Activated naive CD4-positive, alpha-beta T cell treated with Interleukin-2 at 50 U/mL for 16 hours (primary cell): ENCODE measurements at places on chromosomes 5 and 9.

GRCh38 chr9:12777121-12778022 is 2.6 kb downstream of the LURAP1L start:
- no peak for DNase-seq

- DNase-seq: no peak
These were observed 80.4 kb downstream of the TEK start for GRCh38 chr9:27189426-27189825.

- no peak for DNase-seq
These were observed 90.7 kb upstream of the DHFR start for GRCh38 chr5:80745490-80745889.

DNA sequence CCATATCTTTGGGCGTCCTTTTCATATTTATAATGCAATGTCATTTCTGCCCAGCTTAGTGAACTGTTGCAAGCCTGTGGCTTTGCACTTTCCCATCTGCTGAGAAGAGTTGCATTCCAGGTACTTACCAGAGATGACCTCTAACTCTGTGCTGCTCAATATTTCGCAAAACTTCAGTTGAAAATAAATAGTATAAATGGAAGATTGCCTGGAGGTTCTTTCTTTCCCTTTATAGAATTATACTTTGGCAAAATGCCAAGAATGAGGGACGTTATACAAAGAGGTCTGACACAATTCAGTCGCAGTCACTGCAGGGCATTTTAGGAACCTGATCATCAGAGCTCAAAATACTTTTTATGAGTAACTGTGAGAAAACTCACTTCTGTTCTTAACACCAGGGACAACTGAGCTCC is 18.9 kb upstream of the VLDLR start:
- DNase-seq: no peak

GRCh38 chr5:158383486-158383885 is 524.5 kb upstream of the CLINT1 start:
- DNase-seq: no peak

DNA sequence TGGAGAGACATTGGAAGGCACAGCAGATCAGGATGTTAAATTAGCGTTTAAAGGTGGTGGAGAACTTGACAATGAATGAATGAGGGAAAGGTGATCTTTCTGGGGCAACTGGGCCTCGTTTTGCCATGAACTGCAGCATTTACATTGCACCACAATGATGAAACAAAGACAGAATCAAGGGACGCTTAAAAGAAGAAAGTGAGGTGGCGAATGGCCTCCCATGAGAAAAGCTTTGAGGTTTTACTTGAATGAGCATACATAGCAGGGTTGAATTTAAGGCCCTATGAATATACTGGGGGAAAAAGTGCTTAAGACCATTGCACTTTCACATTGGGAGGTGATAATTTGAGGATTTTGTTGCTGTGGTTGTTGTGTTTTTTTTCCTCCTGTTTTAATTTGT is 476.4 kb downstream of the ISL1 start:
- DNase-seq: no peak

DNA sequence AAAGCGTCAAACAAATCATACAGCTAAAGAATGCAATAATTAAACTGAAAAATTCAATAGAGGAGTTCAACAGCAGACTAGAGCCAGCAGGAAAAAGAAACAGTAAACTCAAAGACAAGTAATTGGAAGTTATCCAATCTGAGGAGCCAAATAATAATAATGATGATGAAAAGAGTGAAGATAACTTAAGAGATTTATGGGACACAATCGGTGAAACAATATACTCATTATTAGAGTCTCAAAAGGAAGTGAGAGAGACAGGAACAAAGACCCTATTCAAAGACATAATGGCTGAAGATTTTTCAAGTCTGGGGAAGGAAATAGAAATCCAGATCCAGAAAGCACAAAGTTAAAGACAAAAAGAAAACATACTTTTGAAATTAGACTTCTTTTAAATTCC is 263.9 kb upstream of the NR4A3 start:
- DNase-seq: no peak

DNA sequence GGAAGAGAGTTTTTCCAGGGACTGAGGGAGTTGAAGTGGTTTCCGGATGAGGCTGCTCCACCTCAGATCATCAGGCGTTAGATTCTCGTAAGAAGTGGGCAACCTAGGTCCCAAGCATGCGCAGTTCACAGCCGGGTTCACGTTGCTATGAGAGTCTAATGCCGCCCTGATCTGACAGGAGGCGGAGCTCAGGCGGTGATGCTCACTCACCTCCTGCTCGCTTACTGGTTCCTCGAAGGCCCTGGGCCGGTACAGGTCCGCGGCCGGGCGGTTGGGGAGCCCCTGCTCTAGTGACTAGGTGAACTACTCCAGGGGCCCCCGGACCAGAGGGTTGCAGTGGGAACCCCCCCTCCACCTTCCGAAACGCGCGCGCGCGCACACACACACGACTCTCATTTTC is 997 bp upstream of the RNF130 start:
- no peak for DNase-seq

- no peak for DNase-seq
These were observed 34.2 kb upstream of the MYOT start for GRCh38 chr5:137833463-137833862.

GRCh38 chr5:125012727-125013451 is 266.4 kb upstream of the ZNF608 start:
- DNase-seq: no peak

DNA sequence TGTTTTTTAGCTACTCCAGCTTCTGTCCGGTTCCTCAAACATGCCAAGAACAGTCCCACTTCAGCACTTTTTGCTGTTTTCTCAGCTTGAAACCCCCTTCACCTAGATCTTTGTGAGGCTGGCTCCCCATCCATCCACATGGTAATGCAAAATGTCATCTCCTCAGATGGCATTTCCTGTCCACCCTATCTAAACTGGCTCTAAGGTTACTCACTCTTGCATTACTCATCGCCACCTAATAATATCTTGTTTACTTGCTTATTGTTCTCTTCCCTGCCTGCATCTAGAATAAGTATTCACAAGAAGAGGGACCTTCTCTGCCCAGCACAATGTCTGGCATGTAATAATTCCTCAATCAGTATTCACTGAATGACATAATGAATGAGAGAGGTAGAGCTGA is 220.1 kb downstream of the FAM114A2 start:
- no peak for DNase-seq

- DNase-seq: no peak
These were observed 158.1 kb downstream of the FGF1 start for GRCh38 chr5:142527664-142528295.

GRCh38 chr9:79691496-79691895 is 119.7 kb downstream of the TLE4 start:
- no peak for DNase-seq

- no peak for DNase-seq
These were observed 34.5 kb downstream of the CREBRF start for GRCh38 chr5:173090639-173091038.

- no peak for DNase-seq
These were observed 184.6 kb upstream of the DMAC1 start for GRCh38 chr9:7984203-7984602.

GRCh38 chr9:123438821-123439220 is 82.8 kb downstream of the CRB2 start:
- DNase-seq: no peak

DNA sequence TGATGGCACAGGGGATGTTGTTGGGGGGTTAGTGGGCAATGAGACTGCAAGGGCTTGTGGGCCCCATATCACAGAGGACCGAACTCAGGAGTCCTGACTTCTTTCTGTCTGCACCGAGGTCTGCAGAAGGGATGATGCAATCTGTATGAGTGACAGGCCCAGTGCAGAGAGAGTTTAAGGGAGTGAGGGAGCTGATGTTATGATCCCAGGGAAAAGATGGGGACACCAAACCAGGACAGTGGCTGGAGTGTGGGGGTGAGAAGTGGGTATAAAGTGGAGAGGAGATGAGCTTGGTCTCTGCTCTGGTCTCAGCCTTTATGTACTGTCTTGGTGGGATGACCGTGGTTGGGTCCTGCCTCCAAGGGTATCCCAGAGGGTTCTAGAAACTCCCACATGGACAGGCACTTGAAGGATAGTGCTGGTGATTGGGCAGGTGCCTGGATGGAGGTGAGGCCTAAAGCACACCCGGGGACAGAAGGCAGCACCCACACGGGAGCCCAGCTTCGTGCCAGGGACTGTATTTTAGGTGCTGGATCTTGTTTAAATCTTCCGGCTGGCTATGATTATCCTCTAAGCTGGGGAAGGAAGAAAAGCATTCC is 21.9 kb downstream of the GSN start:
- no peak for DNase-seq

DNA sequence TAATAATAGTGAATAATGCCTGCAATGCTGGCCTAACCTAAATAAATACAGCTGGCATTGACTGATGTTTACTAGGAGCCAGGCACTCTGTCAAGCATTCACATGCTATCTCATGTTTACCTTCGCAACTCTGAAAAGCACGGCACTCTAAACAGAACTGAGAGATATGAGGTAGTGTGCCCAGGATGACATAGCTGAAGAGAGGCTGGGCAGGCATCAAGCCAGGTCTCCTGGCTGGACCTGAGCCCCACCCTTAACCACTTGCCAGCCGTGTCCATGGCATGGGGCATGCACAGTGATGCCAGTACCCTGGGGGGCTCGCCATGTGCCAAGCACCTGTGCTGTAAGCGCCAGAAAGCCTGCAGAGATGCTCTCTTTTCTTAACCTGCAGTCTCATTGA is 119.4 kb upstream of the MVB12B start:
- no peak for DNase-seq

- DNase-seq: no peak
These were observed 219.9 kb upstream of the NREP start for GRCh38 chr5:111976705-111977435.

GRCh38 chr9:35104586-35104985 is 1.7 kb upstream of the STOML2 start:
- DNase-seq: no peak

- DNase-seq: no peak
These were observed 28.0 kb downstream of the CDO1 start for GRCh38 chr5:115788440-115788839.

DNA sequence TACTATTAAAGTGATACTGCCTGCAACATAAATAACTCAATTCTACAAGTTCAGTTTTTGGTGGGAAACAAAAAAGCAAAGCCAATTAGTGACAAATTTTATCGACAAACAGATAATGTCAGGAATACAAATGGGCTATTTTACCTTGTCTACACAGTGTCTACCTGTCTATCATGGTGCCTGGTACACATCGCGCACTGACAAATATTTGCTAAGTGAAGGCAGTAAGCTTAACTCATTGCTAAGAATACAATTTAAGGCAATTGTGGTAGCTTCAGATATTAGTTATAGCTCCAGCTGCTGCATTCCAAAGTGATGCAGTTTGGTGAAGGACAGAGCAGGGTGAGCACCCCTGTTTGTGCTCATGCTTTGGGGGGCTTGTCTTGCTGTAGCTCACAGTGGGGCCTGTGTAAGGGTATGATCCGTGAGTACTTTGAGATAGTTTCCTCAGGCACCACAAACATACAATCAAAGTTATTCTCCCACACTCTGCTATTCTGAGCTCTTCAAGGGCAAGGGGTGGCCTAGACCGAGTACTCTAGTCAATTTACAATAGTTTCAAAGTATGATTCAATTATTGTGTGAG is 24.7 kb downstream of the ELL2 start:
- no peak for DNase-seq

GRCh38 chr9:120526534-120526933 is 53.4 kb downstream of the CDK5RAP2 start:
- DNase-seq: no peak

GRCh38 chr5:162683284-162683683 is 615.7 kb downstream of the GABRG2 start:
- no peak for DNase-seq

DNA sequence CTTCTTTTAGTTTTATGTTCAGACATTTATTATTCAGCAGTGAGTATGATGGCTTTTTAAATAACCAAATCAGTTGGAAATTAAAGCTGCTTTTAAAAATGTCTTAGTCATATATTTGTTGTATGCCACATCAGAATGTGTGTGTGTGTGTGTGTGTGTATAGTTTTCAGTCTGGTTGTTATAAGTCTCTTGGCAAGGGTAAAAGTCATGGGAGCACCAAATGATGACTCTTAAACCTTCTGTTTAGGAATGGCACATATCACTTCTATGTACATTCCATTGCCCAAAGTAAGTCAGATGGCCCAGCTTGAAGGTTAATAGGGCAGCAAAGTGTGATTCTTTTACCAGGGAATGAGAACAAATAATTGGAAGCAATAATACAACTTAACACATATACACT is 135.9 kb downstream of the RNF180 start:
- DNase-seq: no peak

- DNase-seq: no peak
These were observed 52.8 kb downstream of the WHRN start for GRCh38 chr9:114452219-114453165.

DNA sequence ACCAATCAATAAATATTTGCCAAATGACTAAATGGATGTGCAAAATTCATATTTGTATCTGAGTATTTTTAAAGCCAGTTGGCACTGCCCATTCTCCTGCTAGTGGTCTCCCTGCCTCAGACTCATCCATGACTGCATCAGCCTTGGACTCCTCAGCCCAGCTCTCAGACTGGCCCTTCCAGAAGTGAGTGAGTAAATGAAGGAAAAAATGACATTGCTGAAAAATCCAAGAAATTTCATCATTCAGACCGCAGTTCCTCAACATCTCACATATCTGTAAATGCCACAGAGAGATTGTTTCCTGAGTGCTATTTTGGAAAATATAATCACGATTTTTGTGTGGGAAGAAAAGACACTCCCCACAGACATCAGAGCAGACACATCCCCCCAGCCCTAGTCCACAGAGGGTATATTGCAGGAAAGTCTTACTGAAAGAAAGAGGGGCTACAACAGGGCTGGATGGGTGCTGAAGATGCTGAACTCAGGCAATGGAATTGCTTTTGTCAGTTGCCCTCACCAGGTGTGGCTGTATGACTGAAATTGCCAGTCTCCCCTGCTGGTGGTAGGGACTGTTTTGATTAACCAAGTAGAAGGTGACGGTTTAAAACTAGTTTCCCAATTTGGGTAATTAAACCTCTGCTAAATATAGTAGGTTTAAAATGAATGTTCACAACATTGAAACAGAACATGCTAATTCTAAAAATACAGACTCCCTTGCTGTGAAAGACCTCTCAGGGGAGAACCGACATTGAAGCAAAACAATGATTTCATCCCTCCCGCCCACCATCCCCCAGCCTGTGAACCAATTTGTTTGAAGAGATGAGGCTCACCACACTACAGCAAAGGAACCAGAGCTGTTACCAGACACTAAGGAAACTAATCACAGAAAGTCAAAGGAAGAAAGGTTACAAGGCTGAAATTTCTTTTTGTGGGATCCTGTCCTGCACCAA is 158.8 kb downstream of the DEPDC1B start:
- DNase-seq: no peak

DNA sequence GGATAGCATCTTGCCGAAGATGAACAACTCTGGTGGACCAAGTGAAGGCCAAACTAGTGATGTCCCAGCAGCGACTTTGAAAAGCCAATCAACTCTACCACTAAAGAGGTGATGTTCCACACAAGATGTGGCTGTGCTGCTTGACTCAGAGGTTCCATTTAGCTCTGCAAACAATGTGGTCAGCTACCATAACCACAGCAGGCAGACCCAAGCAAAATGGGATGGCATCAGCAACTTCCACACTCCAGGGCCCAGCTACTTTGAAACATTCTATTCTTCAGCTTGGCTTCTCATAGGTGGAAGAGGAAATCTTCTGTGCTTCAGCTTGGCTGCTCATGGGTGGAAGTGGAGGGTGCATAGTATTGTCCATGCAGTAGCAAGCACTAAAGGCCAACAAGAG is 70.5 kb downstream of the IRX2 start:
- DNase-seq: no peak

GRCh38 chr5:150052956-150053712 is 33.2 kb downstream of the CSF1R start:
- DNase-seq: no peak

GRCh38 chr5:112973036-112973435 is 3.6 kb upstream of the DCP2 start:
- DNase-seq: no peak

GRCh38 chr9:127417131-127418036 is 6.8 kb upstream of the ZNF79 start:
- no peak for DNase-seq
